ENCODE measurements at places on chromosomes 7 and 10.

DNA sequence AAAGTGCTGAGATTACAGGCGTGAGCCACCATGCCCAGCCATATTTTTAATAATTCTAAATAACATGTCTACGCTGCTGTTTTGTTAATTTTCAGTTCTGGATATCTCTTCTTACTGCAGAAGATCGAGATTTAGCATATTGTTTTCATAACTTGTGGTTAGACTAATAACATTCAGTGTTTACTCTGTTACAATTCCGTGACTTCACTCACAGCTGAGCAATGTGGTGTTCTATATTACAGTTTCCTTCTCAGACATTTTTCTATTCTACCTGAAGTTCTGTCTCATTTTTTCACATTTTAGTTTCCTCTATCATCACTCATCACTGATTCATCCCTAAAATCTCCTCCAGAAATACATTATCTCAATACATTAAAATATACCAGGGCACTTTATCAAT, 10.9 kb downstream of the RNF32 start:
- no peak for DNase-seq

GRCh38 chr7:82194016-82194643, 249.4 kb downstream of the CACNA2D1 start:
- DNase-seq: no peak

GRCh38 chr10:76950354-76950753, 687.3 kb downstream of the KCNMA1 start:
- no peak for DNase-seq

DNA sequence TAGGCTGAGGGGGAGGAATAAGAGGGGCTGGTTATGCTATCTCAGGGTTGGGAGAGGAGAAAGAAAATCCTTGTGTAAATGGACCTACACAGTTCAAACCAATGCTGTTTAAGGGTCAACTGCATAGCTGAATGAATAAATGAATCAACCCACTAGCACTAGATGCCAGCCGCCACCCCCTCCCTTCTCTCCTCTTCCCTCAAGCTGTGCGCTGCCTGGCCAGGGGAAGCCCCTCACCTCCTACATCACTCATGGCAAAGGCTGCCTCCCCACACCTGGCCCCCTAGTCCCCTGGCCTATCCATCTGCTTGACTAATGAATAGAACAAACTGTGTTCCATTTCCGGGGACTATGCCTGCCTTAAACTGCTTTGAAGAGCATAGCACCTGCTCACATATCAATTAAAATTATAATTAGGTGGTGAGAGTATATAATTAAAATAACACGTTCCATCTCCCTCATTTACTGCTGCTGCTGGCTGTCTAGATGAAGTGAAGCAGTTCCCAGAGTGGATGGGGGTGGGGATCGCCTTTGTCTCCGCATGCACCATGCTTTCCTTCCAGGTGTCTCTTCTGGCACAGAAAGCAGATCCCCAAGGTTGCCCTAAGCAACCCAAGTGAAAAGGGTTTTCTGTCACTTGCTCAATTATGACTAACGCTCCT, 32.6 kb downstream of the GRID1 start:
- DNase-seq: no peak

- no peak for DNase-seq
Measured at GRCh38 chr7:45186261-45186813, 28.7 kb downstream of the RAMP3 start.

DNA sequence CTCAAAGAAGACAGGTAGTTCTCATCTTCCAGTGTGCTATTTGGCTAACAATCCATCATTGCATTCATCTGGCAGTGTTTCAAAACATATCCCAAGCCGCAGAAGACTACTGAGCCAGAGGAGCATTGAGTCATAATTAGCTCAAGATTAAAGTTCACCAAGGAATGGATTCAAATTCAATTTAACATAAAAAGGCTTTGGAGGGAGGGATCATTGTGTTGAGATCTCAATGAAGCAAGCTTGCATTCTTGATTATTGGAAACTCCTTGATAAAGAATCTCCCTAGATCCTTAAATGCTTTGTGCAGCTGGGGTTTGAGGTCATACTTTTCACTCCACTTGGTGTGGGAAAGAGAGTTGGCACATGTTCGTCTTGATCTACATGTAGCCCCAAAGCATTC, 142.8 kb upstream of the SEMA3A start:
- DNase-seq: no peak

- DNase-seq: no peak
Measured at GRCh38 chr7:87876869-87877234, 559 bp downstream of the DBF4 start.

- no peak for DNase-seq
Measured at GRCh38 chr7:75723444-75723843, 15.3 kb downstream of the HIP1 start.

- DNase-seq: no peak
Measured at GRCh38 chr7:55641811-55642210, 69.5 kb upstream of the VOPP1 start.

GRCh38 chr7:65219623-65220022, 154.0 kb upstream of the ZNF92 start:
- no peak for DNase-seq

GRCh38 chr7:15104411-15105092, 202.0 kb upstream of the DGKB start:
- no peak for DNase-seq

- no peak for DNase-seq
Measured at GRCh38 chr10:129677377-129677927, 210.4 kb downstream of the MGMT start.

DNA sequence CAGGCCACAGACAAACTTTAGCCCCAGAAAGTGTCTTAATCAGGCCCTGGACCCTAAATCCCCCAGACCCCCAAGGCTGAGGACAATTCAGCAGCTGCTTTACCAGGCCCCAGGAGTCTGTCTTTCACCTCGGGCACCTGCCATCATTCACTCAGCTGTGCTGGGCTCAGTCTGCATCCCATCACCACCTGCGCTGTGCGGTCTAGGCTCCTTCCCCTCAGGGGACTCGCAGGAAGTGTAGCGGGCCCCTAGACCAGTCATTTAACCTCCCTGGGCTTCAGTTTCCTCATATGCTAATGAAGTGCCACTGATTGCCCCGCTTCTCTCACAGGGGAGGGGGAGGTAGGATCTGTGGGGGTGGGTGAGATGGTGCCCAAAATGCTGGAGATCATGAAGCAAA, 76.4 kb upstream of the ZMIZ1 start:
- DNase-seq: no peak

DNA sequence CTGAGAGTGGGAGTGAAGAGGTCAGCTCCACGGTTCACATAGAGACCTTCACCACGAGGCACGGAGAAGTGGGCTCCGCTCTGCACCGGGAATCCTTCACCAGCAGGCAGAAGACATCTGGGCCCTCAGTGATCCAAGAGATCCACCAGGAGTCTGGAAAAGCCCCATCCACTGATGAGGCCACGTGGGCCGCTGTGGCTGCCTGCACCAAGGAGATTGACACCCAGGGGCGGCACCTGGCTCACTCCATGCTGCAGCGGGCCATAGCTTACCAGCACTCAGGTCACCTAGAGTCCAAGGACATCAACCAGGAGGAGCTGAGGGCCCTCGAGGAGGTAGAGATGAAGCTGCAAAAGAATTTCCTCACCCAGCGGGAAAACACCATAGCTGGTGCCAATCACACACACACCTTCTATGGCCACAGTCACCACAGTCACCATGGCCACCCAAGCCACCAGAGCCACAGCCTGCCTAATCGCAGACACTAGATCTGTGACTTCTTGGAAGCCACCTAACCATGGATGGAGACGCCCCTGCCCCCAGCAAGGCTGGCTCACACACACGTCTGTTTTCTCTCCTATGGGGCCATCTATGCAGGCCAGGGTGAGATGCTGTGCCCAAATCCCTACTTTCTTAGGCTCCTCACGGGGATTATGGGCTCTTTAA, 694 bp downstream of the C10orf62 start:
- DNase-seq: no peak

All from GM12892 (cell line).